T-helper 2 cell (primary cell): ENCODE measurements at places on chromosomes 13 and 19.

GRCh38 chr13:80213201-80213600, 127.7 kb downstream of the SPRY2 start:
- no peak for DNase-seq

DNA sequence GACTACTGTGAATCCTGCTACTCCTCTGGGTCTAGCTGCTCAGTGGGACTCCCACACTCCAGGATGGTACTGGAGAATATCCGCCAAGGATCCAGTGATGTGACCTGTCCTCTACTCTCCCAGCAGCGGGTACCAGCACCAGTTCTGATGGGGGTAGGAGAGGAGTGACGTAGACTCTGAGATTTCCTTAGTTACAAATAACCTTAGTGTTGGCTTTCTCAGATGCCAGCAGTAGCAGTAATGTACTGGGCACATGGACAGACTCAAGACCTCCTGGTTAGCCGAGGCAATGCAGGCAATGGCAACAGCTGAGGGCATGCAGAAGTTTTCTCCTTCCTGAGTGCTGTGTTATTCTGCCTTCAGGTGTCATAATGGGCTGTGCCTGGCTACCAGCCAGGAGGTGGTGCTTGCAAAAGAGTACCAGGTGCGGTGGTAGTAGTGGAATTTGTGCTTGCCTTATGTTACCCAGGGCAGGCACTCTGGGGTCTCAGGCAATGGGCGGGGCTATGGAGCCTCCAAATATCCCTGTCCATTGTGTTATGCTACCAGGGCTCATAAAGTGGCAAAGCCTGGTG, 105.3 kb upstream of the KLF5 start:
- DNase-seq: no peak

DNA sequence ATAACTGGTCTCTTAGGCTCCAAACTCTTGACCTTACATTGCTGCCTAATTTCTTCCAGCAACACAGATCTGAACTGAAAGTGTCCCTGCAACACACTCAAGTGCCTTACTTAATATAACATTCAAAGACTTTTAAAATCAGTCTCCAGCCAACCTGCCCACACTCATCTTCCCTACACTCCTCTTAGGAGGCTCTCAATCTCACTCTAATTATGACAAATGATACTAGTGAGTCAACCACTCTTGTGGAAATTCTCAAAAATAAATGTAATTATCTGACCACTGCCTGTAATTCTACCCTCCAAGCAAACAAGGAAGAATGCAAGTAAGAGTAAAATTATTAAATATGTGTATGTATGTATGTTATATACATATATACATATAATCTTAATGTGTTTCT, 348.1 kb upstream of the MIR17HG start:
- DNase-seq: no peak

DNA sequence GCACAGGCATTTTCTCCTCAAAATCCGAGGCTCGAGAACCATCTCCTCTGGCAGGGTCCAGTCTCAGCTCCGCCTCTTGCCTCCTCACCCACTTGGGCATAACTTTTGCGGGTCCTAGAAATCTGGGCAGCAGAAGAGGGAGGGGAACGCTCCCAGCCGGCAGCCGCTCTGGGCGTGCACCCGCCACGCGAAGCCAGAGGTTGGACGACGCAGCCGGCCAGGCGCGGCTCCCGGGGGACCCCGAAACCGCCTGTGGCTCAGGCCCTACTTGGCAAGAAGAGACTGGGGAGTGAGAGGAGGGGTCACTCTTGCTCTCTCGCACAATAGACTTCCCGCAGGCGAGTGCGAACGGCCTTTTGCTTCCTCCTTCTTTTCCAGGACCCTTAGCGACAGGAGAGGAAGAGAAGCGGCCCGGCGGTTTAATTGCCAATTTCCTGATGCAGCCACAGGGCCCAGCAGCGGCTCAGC, 6.0 kb upstream of the SOX1 start:
- no peak for DNase-seq

DNA sequence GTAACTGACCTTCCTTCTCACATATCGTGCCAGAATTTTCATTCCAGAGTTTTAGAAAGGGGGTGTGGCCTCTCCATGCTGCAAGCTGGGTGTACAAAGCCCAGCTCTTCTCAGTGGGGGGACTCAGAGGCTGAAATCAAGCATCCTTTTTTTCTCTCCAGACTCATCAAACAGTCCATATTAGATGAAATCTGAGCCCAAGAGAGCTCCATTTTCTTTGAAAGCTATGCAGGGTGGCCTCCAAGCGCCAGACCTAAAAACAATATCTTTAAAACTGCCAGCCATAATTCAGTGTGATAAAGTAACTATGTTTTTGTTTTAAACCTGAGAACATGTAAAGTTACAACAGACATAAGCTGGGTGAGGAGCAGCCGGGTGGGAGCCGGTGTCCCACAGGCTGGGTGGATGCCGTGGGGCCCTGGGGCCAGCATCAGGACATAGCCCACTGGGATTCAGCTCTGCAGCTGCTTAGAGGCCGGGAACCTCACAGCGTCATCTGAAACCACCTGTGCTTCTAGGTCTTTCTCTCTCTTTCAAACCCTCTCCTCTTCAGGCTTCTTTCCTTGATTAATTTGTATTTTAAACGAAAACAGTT, 249.2 kb downstream of the ZNF536 start:
- no peak for DNase-seq

- no peak for DNase-seq
These were observed 367.4 kb downstream of the MTUS2 start for GRCh38 chr13:29187584-29187983.

DNA sequence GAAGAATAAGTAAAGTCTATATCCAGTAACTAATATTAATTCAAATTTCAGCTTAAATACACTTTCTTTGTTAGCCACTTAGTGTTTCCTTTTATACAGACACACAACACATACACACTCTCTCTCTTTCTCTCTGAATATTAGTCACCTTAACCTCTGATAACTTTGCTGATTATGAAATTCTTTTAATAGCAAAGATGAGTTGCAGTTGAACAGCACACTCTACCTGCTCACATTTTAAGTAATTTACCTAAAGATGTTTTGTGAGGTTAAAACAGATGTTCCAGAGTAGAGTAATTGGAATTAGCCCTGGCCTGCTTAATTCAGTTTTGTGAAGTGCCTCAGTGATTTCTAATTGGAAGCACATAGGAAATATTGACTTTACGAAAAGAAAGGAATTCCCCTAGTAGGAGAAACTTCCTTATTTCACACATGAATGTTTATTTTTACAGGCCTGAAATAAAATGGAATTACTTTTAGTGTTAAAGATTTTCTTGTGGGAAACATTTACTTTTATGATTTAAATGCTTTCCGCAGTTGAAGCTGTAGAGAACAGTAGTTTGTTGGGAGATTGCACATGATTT, 184.3 kb downstream of the MYO16 start:
- DNase-seq: no peak
